Large intestine (tissue), 12 donors: ENCODE measurements at places on chromosomes 7 and 10. TPM values are rescaled to one million over a fixed set of nuclear protein-coding genes. Genes with fewer than 3 reads are reported as not detected.

GRCh38 chr10:72097448-72098300, 9.3 kb upstream of the SPOCK2 start:
- peak; percentile 56 for DNase-seq

DNA sequence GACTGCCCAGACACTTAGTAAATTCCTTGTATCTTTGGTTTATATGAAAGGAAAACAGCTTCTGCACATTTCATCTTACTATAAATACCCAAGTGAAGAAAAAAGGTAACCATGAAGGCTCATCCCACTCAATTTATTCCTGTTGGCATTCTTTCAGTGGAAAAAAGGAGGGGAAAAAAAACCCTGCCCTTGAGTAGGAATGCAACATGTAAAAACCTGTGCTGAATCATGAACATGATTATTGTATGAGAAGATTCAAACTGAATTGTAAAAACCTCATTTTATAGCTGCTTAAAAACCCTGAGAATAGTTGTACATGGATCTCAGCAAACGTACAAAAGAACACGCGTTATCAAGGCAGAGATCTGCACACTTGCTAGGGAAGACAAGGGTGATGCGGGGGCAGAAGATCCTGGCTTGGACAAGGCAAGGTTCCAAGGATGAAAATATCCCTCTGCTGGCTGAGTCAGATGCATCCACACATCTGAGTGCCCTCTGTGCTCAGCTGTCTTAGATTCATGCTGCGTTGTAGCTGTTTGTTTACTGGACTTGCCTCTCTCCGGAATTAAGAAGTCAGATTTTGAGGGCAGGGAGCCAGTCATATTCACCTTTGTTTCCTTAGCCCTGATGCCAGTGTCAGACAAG, 658.2 kb downstream of the PARD3 start:
- DNase-seq: no peak

GRCh38 chr10:72035252-72035887, 53.0 kb downstream of the SPOCK2 start:
- DNase-seq: no peak

GRCh38 chr7:41306486-41306885, 396.4 kb downstream of the INHBA start:
- no peak for DNase-seq

GRCh38 chr10:24272374-24272773, 63.4 kb downstream of the KIAA1217 start:
- DNase-seq: no peak

Gene AKR1D1
- polyA plus RNA-seq: 4.4 TPM

Gene COL28A1
- polyA plus RNA-seq: 4.0 TPM
